Stimulated activated CD4-positive, alpha-beta T cell treated with anti-CD3 and anti-CD28 coated beads, Interleukin-2, amount 100 ng/mL, for 4 hours (primary cell): ENCODE measurements at places on chromosomes 3 and 15.

GRCh38 chr3:67854663-67855062 is 200.3 kb upstream of the SUCLG2 start:
- no peak for DNase-seq

GRCh38 chr3:69288161-69288895 is 97.6 kb downstream of the FRMD4B start:
- DNase-seq = no peak

GRCh38 chr15:38539008-38539343 is 25.6 kb downstream of the RASGRP1 start:
- no peak for DNase-seq

DNA sequence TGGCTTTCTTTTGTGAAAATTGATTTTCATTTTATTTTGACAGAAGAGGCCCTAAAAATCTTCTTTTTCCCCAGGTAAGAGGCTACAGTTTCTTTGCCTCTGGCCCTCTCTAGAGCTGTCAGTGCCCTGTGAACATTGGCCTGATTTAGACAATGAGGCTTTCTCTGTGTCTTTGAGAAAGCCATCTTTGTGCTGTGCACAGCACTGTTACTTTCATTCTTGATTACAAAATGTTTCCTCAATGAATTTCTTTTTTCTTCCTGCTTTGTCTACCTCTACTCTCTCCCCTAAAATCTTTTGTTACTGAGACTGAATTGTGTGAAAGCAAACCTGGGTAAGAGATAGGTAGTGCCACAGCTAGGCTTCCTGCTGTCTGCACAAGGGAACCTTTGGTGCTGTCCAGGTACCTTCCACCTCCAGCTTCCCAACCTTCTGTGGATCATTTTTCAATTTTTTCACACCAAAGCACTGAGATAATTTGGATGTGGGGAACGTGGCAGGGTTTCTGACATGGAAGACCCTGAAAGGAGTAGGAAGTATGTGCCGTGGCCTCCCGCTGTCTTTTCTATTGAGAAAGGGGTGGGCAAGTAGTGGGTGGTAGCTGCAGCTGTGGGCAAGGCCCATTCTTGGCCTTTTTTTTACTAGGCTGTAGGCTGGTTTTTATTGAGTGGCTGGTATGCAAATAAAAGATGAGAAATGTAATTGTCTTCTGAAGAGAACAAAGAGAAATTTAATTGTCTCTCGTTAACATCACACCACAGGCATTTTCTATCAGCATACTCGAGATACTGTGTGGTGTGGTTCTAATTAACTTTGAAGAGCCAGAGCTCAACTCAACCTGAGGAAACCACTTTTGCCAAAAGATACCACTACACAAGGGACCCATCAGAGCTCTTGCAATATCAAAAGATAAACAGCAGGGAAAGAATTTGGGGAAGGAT is 21.0 kb downstream of the RAB8B start:
- DNase-seq = no peak

DNA sequence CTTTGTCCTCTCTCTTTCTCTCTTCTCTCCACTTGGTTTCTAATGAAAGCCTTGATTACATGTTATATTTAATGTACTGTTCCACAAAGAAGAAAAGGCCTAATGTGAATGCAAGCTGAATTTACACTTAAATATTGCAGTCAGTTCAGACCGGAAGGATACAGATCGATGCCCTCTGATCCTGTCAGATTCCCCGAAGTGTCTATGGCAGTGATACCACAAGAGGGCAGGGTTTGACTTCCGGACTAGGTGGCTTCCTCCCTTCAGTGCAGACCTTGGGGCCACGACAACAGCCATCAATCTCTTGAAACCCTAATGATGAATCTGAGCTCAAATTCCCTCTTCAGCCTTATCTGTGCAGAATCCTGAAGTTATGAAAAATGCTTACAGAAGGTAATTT is 29.5 kb downstream of the AGTR1 start:
- no peak for DNase-seq

- no peak for DNase-seq
These were observed 17.5 kb downstream of the OSTN start for GRCh38 chr3:191216510-191216909.
